ENCODE measurements at places on chromosomes 2 and 18.

DNA sequence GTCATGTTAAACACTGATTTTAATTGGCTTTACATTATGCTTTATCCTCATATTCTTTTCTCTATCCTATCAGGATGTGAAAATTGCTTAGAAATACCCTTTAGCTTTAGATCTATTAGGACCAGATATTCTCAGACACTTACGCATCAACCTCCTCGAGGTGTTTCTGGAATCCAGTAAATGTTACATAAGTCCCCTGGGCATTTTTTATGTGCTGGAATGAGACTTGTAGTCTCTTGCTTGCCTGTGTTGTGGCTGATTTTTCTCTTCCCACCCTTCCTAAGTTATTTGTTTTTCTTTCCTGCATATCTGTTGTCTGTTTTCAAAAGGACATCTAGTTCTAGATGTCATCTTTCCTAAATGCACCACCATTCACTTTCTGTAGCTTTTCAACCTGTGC, 197.1 kb downstream of the CCDC85A start:
- DNase-seq = no peak

- peak; percentile 15 for DNase-seq
These were observed 1080.8 kb upstream of the PIK3C3 start for GRCh38 chr18:40874233-40874632.

DNA sequence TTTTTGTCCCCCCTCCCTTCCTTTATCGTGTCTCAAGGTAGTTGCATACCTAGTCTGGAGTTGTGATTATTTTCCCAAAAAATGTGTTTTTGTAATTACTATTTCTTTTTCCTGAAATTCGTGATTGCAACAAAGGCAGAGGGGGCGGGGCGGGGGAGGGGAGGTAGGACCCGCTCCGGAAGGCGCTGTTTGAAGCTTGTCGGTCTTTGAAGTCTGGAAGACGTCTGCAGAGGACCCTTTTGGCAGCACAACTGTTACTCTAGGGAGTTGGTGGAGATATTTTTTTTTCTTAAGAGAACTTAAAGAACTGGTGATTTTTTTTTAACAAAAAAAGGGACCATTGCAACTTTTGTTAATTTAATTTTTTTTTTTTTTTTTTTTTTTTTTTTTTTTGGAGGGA, 2.1 kb downstream of the SOX11 start:
- DNase-seq = no peak

DNA sequence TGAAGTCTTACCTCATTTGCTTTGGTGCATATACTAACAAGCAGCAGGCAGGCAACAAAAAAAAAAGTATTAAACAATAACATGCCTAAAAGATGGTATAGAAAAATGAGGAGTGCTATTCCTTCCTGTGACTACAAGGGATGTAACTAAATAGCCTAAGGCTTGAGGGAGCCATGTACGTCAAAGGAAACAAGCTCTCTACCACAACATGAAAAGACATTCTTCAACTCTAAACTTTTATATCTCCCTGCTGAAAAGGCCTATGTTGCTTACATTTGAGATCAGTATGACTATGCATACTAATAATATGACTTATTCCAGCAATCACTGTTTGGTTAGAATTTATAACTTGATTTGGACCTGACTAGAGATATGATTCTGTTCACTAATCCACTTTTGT, 347.9 kb downstream of the ADCYAP1 start:
- no peak for DNase-seq

GRCh38 chr2:219559156-219559915, 12.0 kb downstream of the OBSL1 start:
- no peak for DNase-seq

- peak; percentile 31 for DNase-seq
These were observed 90.4 kb downstream of the FTCDNL1 start for GRCh38 chr2:199760574-199760973.

DNA sequence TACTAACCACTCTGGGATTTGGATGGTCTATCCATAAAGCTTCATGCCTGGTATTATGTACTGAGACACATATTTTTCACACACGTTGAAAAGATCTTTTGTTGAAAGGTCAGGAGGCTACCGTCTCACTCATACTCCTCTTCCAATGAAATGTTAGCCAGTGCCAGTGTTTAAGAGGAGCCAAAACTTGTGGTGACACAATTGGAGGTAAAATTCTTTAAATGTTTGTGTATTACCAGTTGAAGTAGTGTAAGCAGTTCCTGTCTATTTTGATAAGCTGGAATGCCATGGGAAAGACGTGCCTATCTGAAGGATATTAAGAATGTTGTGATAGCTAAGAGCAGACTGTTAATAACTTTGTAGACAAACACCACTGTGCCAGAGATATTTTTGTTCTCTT, 32.1 kb downstream of the MARCHF7 start:
- peak; percentile 23 for DNase-seq
